NCI-H2107 (cell line): ENCODE measurements at places on chromosomes 7 and 10.

DNA sequence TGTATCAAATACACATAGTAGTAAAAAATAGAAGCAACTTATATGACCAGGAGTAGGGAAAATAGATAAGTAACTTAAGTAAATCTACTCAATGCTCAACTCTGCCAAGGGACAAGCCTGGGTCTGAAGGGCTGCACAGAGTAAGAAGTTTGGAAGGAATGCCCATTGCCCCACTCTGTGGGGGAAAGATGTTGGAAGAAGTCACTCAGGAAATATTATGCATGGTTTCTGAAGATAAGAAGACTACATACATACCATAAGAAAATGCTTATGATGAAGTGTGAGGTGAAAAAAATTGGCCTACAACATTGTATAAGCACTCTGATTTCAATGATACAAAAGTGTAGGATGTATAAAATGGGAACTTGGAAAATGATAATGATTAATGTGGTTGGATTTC is 54.0 kb downstream of the LAMB4 start:
- DNase-seq = no peak

DNA sequence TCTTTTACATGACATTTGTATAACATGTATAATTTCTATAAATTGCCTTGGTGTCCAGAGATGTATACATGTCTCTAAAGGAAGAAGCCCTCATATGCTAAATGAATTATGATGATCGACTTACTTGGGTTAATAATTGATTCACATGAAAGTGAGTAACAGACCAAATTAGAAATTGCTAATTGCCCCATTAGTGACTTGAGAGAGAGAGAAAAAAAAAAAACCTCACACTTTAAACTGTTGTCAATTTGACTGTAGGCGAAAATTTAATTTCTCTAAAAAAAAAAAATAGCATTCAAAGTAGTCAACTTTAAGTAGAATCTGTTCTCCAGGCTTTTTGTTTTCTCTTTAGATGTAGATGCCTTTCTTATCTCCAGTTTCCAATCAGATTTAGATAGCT is 383.3 kb downstream of the SH2D4B start:
- DNase-seq = no peak

- DNase-seq = no peak
Observed at GRCh38 chr10:15419279-15419874, 48.3 kb upstream of the FAM171A1 start.

GRCh38 chr10:16673443-16673842 is 143.8 kb downstream of the RSU1 start:
- DNase-seq = peak; percentile 22
